ENCODE measurements at places on chromosomes 16 and 17.

- peak; percentile 82 for DNase-seq
Measured at GRCh38 chr17:77948690-77949114, 9.8 kb upstream of the TNRC6C start.

- DNase-seq = no peak
Measured at GRCh38 chr17:47998044-47998443, 27.1 kb downstream of the CDK5RAP3 start.

- DNase-seq = no peak
Measured at GRCh38 chr16:67781565-67781921, 24.8 kb downstream of the RANBP10 start.

- DNase-seq = no peak
Measured at GRCh38 chr16:2822158-2822495, 5.1 kb downstream of the PRSS21 start.

DNA sequence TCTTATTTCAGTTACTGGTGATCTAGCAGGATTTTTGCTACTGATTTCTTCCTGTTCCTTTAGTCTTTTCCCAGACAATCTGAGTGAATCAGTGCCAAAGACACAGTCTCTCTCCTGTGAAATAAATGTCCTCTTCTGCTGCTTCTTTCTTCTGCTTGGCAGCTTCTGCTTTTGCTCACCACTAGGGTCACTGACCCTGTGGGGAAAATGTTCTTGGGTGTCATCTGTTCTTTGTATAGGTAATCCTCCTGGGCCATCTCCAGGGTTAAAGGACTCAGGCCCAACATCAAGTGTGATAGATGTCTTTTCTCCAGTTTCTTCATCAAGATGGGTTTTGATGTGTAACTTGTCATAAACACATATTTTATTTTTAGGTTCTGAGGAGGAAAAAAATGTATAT lies 5.2 kb downstream of the PALB2 start:
- no peak for DNase-seq

DNA sequence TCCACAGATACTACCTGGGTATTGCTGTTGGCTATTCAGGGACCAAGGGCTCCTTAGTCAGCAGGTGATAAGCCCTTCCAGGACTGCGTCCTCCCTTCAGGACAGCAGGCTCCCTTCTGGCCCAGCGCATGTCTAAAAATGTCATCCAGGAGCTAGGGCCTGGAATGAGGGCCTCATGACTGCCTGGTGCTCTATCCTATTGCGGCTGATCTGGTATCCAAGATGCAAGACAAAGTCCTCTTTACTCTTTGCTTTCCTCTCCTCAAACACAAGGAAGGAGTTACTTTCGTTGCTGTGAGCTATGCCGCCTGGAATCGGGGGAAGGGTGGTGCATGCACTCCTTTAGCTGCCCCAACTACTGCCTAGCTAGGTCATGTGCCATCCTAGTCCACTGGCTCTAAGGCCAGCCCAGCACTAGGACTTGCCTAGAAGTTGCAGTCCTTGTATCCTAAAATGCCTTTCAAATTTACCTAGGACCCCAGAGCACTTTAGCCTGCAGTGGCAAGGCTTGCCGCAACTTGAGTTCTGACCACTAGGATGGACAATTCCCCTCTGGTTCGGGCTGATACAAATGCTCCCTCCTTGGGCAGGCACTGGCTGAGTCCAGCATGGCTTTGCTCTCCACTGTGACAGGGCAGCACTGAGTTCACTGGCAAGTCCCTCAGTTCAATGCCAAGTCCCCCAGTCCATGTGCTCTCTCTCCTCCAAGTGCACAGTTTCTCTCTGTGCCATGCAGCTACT lies 10.1 kb upstream of the TMEM219 start:
- DNase-seq = no peak

DNA sequence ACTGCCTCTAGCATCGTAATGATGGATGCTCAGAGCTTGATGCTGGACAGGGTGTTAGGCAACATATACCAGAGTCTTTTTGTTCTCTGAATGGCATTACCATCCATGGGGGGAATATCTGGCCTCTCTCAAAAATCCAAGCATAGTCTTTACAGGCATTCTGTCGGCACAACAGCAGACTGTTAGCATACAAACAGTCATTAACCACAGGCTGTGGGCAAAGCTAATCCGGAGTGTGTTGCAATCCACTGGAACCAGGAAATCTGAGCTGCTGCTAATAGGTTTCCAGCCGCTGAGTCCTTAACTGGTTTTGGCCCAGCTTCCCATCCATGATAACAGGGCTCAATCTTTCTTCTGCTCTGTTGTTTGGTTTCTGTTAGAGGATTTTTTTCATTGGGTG lies 371.9 kb downstream of the HS3ST3B1 start:
- no peak for DNase-seq

GRCh38 chr17:58870747-58871146 lies 115.1 kb downstream of the PPM1E start:
- no peak for DNase-seq

GRCh38 chr16:7957151-7957550 lies 624.5 kb downstream of the RBFOX1 start:
- DNase-seq = no peak

DNA sequence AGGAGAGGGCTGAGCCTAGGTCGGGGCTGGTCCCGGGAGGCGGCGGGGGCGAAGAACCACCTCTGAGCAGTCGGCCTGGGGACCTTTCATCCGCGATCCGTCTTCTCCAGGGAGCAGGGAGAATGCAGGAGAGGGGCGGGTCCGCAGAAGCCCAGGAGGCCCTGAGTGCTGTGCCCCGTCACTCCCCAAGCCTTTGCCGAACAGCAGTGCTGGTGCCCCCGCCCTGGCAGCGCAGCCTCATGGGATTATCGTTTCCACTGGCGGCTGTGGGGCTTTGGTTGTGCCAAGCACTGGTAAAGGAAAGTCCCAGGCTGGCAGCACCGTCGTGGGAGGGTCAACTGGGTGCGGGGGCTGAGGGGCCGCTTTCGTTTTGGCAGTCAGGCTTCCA lies 631 bp downstream of the TBL3 start:
- DNase-seq = no peak

DNA sequence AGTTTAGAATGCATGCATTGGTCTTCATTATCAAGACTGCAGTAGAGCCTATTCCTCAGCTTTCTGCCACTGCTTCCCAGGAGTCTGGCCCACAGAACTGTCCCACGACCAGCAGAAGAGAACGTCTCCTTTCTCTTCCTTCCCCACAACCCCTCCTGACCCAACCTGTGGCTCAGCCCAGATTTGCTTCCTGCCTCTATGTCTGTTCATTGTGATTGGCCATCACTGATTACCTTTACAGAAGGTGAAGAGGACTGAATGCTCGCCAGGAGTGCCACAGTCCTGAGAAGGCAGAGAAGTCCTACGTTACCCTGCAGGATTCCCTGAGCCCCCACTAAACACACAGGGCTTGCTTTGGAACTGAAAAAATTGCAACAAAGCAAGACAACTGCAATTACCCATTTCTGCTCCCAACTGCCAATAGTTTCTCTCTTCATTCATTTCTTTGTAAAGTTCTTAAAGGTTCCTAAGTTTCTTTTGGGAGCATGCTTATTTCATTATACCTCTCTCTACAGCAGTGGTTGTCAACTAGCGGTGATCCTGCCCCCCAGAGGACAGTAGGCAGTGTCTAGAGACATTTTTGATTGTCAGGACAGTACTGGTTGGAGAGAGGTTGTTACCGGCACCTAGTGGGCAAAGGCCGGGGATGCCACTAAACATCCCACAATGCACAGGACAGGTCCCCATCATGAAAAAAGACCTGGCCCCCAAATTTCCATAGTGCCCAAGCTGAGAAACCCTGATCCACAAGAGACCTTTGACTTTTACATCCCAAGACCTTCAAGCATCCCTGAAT lies 4.5 kb upstream of the NAT9 start:
- peak; percentile 55 for DNase-seq

DNA sequence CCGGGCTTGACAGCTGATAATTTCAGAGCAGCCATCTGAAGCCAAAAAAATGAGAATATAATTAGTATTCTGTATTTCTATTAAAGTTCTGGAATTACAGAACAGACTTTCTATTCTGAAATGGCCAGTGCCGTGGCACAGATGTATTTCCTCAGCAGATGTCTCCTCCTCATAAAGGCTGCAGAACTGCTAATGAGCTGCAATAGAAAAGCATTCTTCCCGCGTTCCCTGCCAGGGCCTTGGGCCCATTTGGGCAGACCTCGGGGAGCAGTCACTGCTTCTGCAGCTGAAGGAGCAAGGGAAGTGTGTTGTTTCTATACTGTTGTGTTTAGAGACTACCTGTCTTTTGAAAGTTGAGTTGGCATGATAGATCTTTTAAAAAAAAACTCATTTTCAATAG lies 152.6 kb upstream of the CACNG5 start:
- DNase-seq = peak; percentile 12

- DNase-seq = peak; percentile 63
Measured at GRCh38 chr17:21678393-21679081, 13.8 kb upstream of the KCNJ18 start.

DNA sequence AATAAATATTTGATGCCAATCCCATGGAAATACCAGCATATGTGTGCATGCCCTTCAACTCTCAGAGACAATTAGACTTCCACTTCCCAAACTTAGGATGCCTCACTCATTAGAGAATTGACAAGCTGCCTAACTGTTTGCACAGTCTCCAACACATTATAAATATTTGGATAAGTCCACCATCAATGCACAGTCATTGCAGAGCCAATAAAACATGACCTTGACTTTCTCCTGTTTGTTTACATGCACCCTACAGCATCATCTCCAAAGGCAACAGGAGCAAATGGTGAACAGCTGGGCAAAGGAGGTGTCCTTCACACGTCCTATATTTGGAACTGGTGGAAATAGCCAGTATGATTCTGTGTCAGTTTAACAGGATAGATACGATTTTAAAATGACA lies 804.4 kb upstream of the RBFOX1 start:
- no peak for DNase-seq

DNA sequence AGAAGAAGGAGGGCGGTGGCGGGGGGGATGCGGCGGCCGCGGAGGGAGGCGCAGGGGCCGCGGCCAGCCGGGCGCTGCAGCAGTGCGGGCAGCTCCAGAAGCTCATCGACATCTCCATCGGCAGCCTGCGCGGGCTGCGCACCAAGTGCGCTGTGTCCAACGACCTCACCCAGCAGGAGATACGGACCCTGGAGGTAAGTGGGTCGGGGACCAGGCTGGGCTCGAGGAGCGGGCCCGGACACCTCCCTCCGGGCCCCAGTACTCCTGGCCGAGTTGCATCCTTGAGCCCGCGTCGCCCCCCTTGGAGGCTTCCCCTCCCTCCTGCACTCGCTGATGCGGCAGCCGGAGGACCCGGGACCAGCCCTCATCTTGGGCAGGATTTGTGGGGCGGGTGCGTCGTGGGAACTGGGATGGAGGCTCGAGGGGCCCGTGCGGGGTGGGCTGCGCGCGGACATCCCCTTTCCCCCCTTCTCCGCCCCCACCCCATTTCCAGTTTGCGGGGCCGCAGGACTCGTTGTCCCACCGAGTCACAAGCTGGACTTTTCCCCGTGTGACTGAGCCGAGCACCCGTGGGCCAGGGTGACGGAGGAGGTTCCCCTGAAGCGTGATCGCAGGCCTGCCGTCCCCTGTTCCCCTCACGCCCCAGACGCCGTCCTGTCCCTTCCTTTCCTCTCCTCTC lies 572 bp downstream of the KSR1 start:
- peak; percentile 31 for DNase-seq

DNA sequence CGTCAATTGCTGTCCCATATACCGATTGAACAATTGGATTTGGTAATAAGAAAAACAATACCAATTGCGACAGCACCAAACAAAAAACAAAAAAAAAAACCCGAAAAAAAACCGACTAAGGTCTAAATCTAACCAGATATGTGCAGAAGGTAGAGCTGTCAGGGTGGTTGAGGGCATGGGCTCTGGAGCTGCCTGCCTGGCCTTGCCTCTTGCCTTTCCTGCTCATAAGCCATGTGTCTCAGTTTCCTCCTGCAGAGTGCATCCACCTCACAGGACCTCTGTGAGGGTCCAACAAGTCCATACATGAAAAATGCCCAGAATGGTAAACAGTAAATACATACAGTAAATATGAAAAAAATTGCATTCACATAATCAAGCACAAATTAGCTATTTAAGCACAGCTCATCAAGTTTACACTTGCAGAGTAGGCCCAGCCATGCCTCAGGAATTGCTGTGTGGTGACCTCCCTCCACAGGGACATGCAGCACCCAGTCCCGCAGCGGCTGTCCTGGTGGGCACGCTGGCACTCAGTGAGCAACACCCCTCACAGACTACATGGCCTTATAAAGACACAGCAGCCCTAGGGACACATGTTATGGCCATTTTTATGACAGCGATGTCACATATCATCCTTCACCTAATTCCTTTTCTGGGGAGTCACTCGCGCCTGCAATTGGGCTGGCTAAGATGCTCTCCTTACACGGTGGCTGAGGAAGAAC lies 17.9 kb downstream of the TBC1D28 start:
- no peak for DNase-seq

GRCh38 chr17:17119533-17119932 lies 77.3 kb downstream of the MPRIP start:
- DNase-seq = no peak

- no peak for DNase-seq
Measured at GRCh38 chr17:45776896-45777295, 7.2 kb upstream of the CRHR1 start.

GRCh38 chr17:1119924-1120323 lies 59.9 kb downstream of the ABR start:
- DNase-seq = no peak

- no peak for DNase-seq
Measured at GRCh38 chr17:63282455-63282854, 163.7 kb downstream of the CYB561 start.

DNA sequence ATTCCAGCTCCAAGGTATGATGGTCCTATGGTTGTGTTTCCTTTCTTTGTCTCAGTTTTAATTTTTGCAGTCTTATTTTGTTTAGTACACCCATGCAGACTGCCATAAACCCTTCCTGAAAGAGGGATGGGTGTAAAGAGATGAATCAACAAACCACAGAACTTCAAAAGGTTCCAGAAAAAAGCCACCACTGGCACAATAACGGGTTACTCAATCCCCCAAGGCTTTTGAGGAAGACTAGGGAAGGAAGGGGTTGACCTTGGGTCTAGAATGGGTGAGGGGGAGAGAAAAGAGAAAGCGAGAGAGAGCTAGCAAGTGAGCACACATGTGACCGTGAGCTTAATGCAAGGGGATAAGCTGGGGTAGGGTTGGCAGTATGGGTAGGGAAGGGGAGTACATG lies 168.1 kb downstream of the XYLT1 start:
- no peak for DNase-seq

DNA sequence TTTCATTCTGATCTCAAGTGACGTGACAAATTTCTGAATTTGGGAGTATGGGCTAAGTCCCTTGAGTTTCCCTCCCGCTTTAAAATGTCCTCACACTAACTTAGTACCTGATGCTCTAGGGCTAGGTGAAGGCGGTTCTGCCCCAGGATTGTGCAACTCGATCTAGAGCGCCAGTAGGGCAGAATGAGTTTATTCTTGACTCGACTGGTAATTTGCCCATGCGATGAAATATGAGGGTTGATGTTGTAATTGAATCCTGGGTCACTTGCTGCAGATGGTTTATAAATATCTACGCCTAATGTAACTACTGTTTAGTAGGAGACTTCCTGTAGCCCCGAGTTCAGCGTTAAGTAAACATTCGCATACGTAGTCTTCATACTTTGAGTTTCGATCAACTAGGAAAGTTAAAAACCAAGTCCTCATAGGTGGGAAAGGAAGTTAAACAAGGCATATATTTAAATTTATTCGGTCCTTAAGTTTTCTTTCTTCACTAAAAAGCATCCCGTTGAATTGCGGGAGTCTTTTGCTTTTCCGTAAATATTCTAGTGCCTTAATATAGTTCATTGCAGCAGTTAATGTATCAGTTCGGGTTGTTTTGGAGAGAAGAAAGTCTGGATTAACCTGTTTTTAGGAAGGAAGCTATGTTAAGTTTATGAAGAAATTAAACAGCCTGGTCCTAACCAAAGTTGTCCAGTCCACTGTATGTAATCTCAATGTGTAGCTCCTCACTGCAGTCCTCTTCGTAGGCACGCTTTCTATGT lies 1.6 kb downstream of the CTCF start:
- DNase-seq = no peak

All from head of caudate nucleus (tissue), 42 donors.